Daoy (cell line): ENCODE measurements at places on chromosomes 6 and 20. TPM values are rescaled to one million over a fixed set of nuclear protein-coding genes. Genes with fewer than 3 reads are reported as not detected.

The DNMT3B gene
- total RNA-seq: 3.7 and 5.4 TPM in 2 replicates

The CGAS gene
- 37.3 and 46.2 TPM in 2 replicates for total RNA-seq

The TPBG gene
- 24.7 and 33.2 TPM in 2 replicates for total RNA-seq

The PRL gene
- not detected in 2 replicates for total RNA-seq

The RALGAPA2 gene
- total RNA-seq: 3.7 and 5.9 TPM in 2 replicates

The PKIB gene
- total RNA-seq: 23.7 and 29.1 TPM in 2 replicates

The USP49 gene
- 0.83 and 3.9 TPM in 2 replicates for total RNA-seq

The RAMACL gene
- total RNA-seq: 0.34 and 0.86 TPM in 2 replicates

The UNC93A gene
- total RNA-seq: not detected in 2 replicates

The ANKRD6 gene
- 1.1 and 4.1 TPM in 2 replicates for total RNA-seq

The FUT9 gene
- total RNA-seq: under 0.01 and 0.03 TPM in 2 replicates

The UFL1 gene
- 20.4 and 20.7 TPM in 2 replicates for total RNA-seq

The CTAGE9 gene
- total RNA-seq: not detected in 2 replicates

The RUNX2 gene
- total RNA-seq: 11.8 and 13.7 TPM in 2 replicates

The CD164 gene
- total RNA-seq: 163 and 185 TPM in 2 replicates

The GNAS-AS1 gene
- 1.3 and 3.1 TPM in 2 replicates for total RNA-seq

The PDYN gene
- not detected in 2 replicates for total RNA-seq

The MMP24 gene
- total RNA-seq: 0.54 and 0.86 TPM in 2 replicates

The PBOV1 gene
- total RNA-seq: not detected in 2 replicates

The SIRPA gene
- total RNA-seq: 7.2 and 11.5 TPM in 2 replicates

The CALHM6 gene
- total RNA-seq: 6.0 and 11.7 TPM in 2 replicates

The ZMYND8 gene
- 15.4 and 20.7 TPM in 2 replicates for total RNA-seq

The PRICKLE4 gene
- total RNA-seq: not detected in 2 replicates

The GRM1 gene
- total RNA-seq: not detected in 2 replicates

The MUC21 gene
- total RNA-seq: not detected in 2 replicates

The KIAA0408 gene
- 1.9 and 5.9 TPM in 2 replicates for total RNA-seq

The NMBR gene
- total RNA-seq: not detected in 2 replicates

The IL17A gene
- total RNA-seq: not detected in 2 replicates

The ACOT8 gene
- total RNA-seq: 35.7 and 46.8 TPM in 2 replicates

The TULP1 gene
- total RNA-seq: not detected in 2 replicates

The SCUBE3 gene
- 1.1 and 2.0 TPM in 2 replicates for total RNA-seq

The RCAN2 gene
- total RNA-seq: 1.6 and 2.0 TPM in 2 replicates

The ARMC2 gene
- 1.0 and 4.0 TPM in 2 replicates for total RNA-seq

The LGSN gene
- total RNA-seq: 0.23 TPM in 1 of 2 replicates, not detected in the other

The PLEKHG1 gene
- total RNA-seq: 2.8 and 6.1 TPM in 2 replicates

The KIAA1586 gene
- 17.4 and 19.7 TPM in 2 replicates for total RNA-seq

The SMIM29 gene
- 53.3 and 58.3 TPM in 2 replicates for total RNA-seq

The PSMB9 gene
- 76.5 and 99.3 TPM in 2 replicates for total RNA-seq

The MOXD1 gene
- 0.71 and 0.97 TPM in 2 replicates for total RNA-seq

The FOXS1 gene
- total RNA-seq: 2.0 and 3.6 TPM in 2 replicates

The BEND3 gene
- 4.2 and 5.6 TPM in 2 replicates for total RNA-seq

The BAK1 gene
- 13.1 and 18.8 TPM in 2 replicates for total RNA-seq

The EDN1 gene
- total RNA-seq: 30.2 and 36.6 TPM in 2 replicates
